ENCODE measurements at places on chromosomes 4 and X. TPM values are rescaled to one million over a fixed set of nuclear protein-coding genes. Genes with fewer than 3 reads are reported as not detected.

DNA sequence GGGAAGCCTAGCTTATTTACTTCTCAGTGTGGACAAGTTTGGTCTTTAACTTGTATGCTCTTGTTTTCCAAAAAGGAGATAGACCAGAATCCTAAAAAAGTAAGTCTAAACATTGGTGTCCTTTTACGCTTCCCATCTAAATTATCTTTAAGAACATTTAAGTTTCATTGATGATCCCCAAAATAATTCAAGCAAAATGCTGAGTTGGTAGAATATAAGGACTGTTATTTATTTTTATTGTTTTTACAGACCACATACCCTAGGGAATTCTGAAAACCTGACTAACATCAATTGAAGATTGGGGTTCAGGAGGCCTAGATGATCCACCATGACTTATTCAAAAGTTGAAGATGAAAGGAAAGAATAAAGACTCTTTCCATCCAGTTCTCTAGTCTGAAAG lies 653.0 kb downstream of the CCSER1 start:
- H3K27me3 ChIP-seq, result no peaks in the 10 kb centered on the region
- H3K4me1 ChIP-seq, result no peaks in the 10 kb centered on the region
- H3K27ac ChIP-seq, result no peak overlapping the region
- H3K4me3 ChIP-seq, result no peak overlapping the region

- H3K27ac ChIP-seq, result no peak overlapping the region
- no peaks in the 10 kb centered on the region for H3K27me3 ChIP-seq
- H3K4me3 ChIP-seq, result no peak overlapping the region
- no peak for DNase-seq
- no peaks in the 10 kb centered on the region for H3K36me3 ChIP-seq
Measured at GRCh38 chr4:52407545-52407944, 251.6 kb downstream of the USP46 start.

DNA sequence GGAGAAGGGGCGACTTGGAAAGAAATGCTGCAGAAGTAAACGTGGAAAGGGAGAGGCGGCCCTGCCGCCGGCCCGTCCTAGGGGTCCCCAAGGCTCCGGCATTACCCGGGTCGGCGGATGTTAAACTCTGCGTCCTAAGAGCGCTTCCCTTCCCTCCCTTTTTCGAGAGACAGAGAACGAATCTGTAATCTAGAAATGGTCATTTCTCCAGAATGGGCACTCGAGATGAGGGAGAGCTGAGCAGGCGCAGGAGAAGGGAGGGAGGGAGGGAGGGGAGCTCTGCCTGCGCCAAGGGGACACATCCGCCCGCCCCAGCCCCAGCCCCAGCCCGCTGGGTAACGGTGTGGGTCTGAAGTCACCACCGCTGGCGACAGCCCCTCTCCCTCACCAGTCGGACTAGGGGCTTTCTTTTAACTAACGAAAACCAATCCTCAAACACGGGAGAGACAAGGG lies 1.7 kb downstream of the HCFC1 start:
- H3K27ac ChIP-seq, result peak overlapping the region; percentile 100
- peaks cover 24% of the 10 kb centered on the region for H3K27me3 ChIP-seq
- H3K36me3 ChIP-seq, result no peaks in the 10 kb centered on the region
- peak overlapping the region; percentile 91 for H3K4me3 ChIP-seq

- H3K4me3 ChIP-seq, result no peak overlapping the region
- H3K27ac ChIP-seq, result no peak overlapping the region
- H3K27me3 ChIP-seq, result no peaks in the 10 kb centered on the region
- no peaks in the 10 kb centered on the region for H3K4me1 ChIP-seq
Measured at GRCh38 chr4:182179105-182179504, 64.1 kb upstream of the TENM3 start.

DNA sequence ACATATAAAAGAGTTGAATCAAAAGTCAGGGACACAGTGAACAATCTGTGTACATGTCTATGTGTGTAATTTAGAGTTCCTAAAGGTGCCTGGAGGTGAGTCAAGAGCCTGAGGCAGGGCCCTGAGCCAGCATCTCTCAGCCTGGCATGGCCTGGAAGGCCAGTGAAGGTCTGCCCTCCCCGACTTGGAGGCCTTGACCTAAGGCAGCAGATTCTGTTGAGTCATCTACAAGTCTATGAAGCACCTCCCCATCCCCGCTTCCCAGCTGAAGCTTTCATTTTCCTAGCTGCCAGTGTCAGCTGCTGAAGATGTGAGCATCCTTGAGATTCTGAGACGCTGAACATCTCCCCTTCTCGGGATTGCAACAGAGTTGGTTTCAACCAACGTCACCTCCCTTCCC lies 583.9 kb downstream of the BCOR start:
- no peak for DNase-seq
- H3K36me3 ChIP-seq, result no peaks in the 10 kb centered on the region
- no peak overlapping the region for H3K4me3 ChIP-seq
- H3K27me3 ChIP-seq, result peaks cover 60% of the 10 kb centered on the region
- no peak overlapping the region for H3K27ac ChIP-seq

GRCh38 chrX:42944381-42944998 lies 166.5 kb upstream of the PPP1R2C start:
- DNase-seq, result no peak
- H3K27ac ChIP-seq, result peak overlapping the region; percentile 51
- no peak overlapping the region for H3K4me3 ChIP-seq
- H3K4me1 ChIP-seq, result no peaks in the 10 kb centered on the region

DNA sequence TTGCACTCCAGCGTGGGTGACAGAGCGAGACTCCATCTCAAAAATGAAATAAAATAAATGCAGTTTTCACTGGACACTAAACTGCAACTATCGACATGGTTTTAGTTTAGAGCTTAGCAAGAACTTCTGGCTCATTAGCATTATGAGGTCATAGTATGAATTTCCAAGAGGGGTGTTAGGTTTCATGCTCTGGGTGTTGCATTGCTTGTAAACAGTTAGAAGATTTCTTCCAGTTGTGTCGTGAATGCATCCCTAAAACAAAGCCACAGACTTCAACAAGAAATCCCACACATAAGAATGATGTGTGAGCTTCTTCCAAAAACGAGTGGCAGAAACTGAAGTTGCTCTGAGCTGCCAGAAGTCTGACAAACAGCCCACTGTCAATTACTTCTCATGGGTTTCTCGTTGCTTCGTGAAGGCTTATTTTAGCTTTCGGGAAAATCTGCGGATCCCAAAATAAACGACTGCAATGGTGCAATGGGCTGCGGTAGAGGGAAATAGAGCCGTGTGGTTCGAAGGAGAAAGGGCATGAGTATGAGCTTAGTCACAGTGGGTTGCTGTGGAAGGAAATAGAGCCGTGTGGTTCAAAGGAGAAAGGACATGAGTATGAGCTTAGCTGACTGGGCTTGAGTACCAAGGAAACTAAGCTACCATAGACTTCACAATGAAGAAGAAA lies 354.9 kb downstream of the DHRSX start:
- H3K27ac ChIP-seq, result no peak overlapping the region
- no peak for DNase-seq
- H3K4me1 ChIP-seq, result no peaks in the 10 kb centered on the region
- no peaks in the 10 kb centered on the region for H3K36me3 ChIP-seq

- no peak overlapping the region for H3K27ac ChIP-seq
- H3K36me3 ChIP-seq, result no peaks in the 10 kb centered on the region
- H3K4me3 ChIP-seq, result no peak overlapping the region
- no peaks in the 10 kb centered on the region for H3K4me1 ChIP-seq
- H3K27me3 ChIP-seq, result peaks cover 4% of the 10 kb centered on the region
Measured at GRCh38 chrX:19334945-19335626, 8.6 kb upstream of the PDHA1 start.

Gene DSPP
- not detected for total RNA-seq

Gene SOD3
- total RNA-seq, result 131 TPM

Gene PHKA2
- total RNA-seq, result 27.1 TPM

Gene BMPR1B
- total RNA-seq, result 0.64 TPM

Gene GLRA2
- total RNA-seq, result not detected

Gene RTL5
- total RNA-seq, result 5.0 TPM

Gene SCML2
- total RNA-seq, result 3.9 TPM

Gene SRPX
- 168 TPM for total RNA-seq

Gene PRRG3
- 2.3 TPM for total RNA-seq
